ENCODE measurements at places on chromosomes 2 and 18.
A peak's percentile ranks its signal among the peaks of the same experiment; 100 is the strongest.

- DNase-seq = no peak
Observed at GRCh38 chr2:201440182-201440581, 11.1 kb downstream of the TRAK2 start.

- DNase-seq = no peak
Observed at GRCh38 chr2:3217646-3218045, 160.0 kb downstream of the EIPR1 start.

- DNase-seq = no peak
Observed at GRCh38 chr2:26576565-26577441, 64.4 kb downstream of the CIB4 start.

GRCh38 chr2:240947176-240947575 is 41.0 kb downstream of the CROCC2 start:
- no peak for DNase-seq

DNA sequence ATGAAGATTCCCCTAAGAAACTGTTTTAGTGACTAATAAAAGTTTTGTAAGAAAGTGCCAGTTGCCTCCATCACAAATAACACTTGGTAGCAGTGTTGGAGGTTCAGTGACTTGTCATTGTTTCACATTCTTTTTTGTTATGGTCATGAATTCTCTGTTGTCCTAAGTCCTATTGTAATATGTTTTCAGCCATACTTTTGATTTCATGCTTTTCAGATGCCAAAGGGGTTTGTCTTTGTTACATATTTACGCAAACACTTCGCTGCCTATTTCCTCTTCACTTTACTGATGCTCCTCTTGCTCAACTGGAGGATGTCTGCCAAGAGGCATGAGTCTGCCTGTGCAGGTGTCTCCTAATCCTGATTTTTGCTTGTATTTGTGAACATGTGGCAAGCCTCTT is 66.6 kb downstream of the PHLPP1 start:
- peak; percentile 28 for DNase-seq

DNA sequence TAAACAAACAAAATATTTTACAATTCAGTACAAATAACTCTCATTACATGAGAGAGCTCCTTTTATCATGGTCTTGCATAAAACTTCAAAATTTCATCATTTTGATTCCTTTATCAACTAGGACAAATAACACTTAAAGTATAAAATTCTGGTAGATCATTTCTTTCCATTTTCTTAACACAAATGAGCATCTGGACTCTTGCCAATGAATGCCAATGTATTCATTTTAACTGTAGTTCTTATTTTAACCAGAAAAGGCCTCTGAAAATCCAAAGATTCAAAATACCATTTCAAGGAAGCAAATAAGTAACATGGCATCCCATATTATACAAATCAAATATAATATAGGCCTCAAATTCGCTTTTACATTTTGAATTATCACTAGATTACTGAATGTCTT is 13.8 kb upstream of the POU3F3 start:
- DNase-seq = no peak

- no peak for DNase-seq
Observed at GRCh38 chr2:85459771-85460170, 41.3 kb downstream of the SH2D6 start.

- DNase-seq = no peak
Observed at GRCh38 chr2:11410101-11410500, 55.9 kb downstream of the E2F6 start.

DNA sequence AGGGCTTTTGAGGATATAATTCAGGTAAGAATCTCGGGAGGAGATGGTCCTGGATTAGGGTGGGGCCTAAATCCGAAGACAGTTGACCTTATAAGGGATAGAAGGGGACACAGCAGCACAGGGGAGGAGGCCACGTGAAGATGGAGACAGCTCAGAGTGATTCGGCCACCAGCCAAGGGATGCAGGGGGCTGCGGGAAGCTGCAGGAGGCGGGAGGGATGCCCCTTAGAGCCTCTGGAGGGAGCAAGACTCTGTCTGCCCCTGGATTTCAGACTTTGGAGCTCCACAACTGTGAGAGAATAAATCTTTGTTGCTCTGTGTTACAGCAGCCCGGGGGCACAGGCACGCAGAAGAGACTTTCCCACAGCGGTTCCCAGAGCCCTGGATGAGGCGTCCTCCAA is 143.7 kb downstream of the ASB1 start:
- no peak for DNase-seq

DNA sequence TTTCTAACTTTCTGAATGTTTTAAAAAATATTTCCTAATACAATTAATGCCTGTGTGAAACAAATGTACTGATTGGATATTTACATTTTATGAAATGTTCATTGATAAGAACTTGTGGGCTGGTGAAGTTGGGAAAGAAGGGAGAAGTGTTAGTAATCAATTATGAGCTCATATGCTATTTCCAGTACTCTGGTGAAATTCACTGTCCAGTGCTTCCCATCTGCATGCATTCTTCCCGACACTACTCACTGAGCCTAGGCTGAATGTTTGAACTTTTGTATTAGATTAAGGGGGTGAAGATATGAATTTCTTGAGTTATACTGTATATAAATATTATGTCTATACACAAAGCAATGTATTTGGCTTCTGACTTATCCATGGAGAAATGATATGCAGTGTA is 36.0 kb downstream of the SKA1 start:
- no peak for DNase-seq

GRCh38 chr18:79106084-79106483 is 36.9 kb downstream of the ATP9B start:
- DNase-seq = no peak

DNA sequence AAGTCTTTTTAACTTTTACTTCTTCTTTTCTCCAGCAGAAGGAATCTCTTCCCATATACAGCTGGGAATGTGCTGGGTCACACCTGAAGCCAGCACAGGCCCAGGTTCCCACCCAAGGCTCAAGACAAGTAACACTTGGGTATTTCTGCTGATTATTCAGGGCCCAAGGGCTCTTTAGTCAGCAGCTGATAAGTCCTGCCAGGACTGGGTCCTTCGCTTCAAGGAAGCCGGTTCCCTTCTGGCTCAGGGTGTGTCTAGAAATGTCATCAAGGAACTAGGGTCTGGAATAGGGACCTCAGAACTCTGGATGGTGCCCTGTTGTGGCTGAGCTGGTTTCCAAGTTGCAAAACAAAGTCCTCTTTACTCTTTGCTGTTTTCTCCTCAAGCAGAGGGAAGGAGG is 27.0 kb upstream of the SERPINB2 start:
- DNase-seq = no peak

DNA sequence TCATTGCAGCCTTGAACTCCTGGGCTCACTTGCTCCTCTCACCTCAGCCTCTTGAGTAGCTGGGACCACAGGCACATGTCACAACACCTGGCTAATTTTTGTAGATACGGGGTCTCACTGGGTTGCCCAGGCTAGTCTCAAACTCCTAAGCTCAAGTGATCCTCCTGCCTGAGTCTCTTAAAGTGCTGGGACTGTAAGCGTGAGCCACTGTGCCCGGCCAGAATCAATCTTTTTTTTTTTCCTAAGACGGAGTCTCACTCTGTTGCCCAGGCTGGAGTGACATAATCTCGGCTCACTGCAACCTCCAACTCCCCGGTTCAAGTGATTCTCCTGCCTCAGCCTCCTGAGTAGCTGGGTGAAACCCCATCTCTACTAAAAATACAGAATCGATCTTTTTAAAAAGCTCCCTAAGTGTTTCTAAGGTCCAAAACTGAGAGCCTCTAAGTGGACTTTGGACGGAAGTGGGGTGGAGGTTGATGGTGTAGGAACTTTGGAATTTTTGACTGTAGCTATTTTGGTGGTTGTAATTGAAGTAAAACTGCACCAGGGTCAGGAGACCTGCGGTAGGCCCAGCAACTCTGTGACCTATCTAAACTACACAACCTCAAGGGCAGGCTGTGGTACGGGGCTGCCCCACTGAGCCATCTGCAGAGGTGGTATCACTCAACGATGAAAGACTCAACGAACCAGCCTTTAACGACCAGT is 82.9 kb downstream of the POLR1A start:
- DNase-seq = no peak

DNA sequence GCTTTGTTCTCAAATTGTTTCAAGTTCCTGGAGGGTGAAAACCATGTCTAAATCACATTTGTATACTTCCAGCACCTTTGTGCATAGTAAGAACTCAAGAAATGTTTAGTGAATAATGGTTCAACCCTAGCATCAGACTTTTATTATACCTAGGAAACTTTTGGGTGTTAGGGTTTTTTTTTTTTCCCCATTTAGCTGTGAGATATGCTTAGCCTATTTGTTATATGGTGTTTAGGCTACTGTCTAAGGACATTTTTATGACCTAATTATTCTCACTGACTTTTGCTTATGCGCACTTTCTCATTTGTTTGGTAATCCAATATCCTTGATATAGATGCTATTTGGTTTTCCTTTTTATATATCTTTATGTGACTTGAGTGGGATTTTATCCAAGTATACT is 164.7 kb downstream of the PHLPP1 start:
- DNase-seq = no peak

GRCh38 chr2:128003463-128003862 is 24.4 kb downstream of the SAP130 start:
- no peak for DNase-seq

DNA sequence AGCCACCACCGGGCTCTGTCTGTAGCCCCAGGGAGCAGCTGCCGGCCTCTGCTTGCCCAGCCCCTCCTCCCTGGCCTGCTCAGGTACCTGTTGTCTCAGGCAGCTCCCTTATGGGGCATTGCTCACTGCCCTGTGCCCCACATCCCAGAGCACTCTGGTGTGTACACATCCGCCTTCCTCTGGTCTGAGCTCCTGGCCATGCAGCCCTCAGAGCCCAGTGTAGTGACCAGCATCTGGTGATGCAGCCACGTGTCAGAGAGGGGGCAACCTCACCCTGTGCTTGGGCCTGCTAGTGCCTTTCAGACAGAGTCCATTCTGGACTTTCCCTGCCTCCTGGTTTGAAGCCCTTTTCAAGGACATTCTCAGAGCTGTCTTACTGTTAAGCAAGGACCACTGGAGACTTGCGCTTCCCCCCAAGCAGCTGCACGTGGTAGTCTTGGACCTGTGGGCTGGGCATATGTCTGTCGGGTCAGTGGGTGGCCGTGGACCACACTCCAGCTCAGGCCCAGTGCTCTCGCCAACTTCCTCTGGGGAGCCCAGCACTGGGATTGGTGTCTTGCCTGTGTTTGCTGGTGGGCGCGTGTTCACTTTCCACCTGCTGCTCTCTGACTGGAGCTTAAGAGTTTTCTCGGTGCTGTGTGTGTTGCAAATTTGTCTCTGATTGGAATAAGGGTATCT is 30.7 kb downstream of the DGKD start:
- DNase-seq = no peak

DNA sequence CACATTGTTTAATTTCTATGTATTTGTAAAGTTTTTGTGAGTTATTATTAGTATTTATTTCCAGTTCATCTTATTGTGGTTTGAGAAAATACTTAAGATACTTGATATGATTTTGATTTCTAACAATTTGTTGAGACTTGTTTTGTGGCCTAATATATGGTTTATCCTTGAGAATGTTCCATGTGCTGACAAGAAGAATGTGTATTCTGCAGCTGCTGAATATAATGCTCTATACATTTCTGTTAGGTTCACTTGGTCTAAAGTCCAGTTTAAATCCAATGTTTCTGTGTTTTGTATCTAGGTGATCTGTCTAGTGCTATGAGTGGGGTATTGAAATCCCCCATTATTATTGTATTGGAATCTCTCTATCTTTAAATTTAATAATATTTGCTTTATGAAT is 201.3 kb downstream of the FSIP2 start:
- DNase-seq = no peak

- peak; percentile 44 for DNase-seq
Observed at GRCh38 chr18:5630057-5630899, 86.5 kb upstream of the EPB41L3 start.

GRCh38 chr2:173028671-173029070 is 47.0 kb upstream of the MAP3K20 start:
- no peak for DNase-seq

GRCh38 chr18:26992926-26993325 is 127.4 kb upstream of the AQP4 start:
- DNase-seq = no peak

DNA sequence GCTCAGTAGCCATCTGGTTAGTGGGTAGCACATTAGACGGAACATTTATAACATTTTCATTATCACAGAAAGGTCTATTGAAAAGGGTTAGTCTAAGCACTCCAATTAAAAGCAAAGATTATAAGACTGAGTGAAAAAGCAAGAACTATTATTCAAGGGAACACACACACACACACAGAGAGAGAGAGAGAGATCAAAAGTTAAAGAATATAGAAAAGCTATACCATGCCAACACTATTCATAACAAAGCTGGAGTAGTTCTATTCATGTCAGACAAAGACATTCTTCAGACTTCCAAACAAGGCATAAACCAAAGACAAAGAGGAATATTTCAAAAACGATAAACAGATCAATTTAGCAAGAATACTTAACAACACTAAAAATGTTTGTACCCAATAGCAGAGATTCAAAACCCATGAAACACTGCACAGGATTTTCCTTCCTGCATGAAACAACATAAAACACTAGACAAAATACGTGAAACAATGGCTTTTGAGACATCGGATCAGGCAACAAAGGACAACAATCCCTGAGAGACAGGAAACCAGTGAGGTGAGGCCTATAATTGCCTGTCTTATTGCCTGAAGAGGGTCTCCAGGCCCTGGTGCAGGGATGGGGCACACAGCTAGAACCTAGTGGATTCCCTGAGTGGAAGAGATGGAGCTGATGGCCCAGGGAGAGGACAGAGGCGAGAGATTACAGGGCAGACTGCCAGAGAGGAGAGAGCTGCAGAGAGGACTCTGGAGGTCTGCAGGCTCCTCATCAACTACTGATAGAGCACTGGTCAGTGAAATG is 83.6 kb upstream of the NPAS2 start:
- no peak for DNase-seq

DNA sequence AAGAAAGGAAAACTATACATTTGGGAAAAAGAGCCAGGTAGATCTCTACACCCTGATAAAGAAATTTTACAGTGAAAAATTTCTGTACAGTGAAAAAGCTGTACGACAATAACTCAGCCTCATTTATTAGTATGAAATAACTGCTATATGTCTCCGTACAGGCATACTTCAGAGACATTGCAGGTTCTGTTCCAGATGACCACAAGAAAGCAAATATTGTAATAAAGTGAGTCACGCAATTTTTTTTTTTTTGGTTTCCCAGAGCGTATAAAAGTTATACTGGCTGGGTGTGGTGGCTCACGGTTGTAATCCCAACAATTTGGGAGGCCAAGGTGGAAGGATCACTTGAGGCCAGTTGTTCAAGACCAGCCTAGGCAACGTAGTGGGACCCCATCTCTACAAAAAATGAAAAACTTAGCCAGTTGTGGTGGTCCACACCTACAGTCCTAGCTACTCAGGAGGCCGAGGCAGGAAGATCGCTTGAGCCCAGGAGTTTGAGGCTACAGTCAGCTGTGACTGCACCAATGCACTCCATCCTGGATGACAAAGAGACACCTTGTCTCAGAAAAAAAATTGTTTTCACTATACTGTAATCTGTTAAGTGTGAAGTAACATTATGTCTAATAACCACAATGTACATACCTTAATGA is 28.2 kb upstream of the AMMECR1L start:
- no peak for DNase-seq
